ENCODE measurements at places on chromosomes 1 and 21.

- no peak for DNase-seq
These were observed 65.4 kb downstream of the JAK1 start for GRCh38 chr1:64900916-64901315.

DNA sequence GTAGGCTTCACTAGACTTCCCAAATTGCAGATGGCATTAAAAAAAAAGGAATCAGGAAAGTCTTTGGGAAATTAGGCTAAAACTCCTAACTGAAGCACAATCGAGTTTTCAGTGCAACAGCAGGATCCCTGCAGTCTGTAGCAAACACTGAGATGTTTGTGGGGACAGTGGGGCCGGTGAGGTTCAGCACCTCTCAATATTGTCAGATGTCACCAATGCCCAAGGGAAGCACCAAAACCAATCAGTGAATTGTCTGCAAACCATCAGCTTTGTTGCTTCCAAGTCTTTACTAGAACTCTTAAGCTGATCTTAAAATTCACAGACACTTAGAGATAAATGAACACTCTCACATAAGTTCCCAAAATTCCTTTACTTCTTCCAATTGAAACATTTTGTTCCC lies 2.6 kb downstream of the ERG start:
- no peak for DNase-seq

DNA sequence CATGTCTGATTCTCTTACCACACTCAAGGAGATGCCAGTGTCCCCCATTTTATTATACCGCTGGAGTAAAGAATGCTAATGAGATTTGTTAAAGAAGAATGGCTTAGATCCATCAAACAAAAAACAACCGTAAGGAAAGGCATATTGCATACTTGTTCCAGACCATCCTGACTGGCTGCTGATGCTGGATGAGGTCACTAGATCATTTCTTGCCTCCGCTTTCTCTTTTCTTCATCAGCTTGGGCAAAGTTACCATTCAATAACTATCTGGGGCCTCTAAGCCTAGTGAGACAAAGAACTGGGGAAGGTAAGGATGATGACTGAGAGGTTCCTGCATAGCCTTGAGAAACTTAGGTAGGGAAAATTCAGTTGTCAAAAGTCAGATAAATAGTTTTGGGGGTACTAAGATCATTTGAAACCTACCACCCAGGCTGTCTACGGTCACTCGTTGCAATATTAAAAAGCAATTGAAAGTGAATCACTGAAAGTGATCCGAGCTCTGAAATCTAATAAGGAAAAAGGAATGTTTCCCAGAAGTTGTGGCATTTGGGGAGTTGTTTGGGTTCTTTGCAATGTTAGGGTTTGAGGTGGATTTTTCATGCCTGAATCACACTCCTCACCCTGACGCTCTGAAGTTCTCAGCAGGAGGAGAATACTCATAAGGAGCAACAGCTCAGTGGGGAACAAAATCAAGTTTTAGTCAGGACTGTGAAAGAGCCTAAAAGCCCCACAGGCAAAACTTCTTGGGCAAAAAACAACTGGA lies 176.8 kb downstream of the HHIPL2 start:
- DNase-seq, result no peak

- DNase-seq, result no peak
These were observed 489.2 kb upstream of the C1orf87 start for GRCh38 chr1:60562740-60563139.

- DNase-seq, result no peak
These were observed 52.5 kb downstream of the SELENOF start for GRCh38 chr1:86861424-86861823.

DNA sequence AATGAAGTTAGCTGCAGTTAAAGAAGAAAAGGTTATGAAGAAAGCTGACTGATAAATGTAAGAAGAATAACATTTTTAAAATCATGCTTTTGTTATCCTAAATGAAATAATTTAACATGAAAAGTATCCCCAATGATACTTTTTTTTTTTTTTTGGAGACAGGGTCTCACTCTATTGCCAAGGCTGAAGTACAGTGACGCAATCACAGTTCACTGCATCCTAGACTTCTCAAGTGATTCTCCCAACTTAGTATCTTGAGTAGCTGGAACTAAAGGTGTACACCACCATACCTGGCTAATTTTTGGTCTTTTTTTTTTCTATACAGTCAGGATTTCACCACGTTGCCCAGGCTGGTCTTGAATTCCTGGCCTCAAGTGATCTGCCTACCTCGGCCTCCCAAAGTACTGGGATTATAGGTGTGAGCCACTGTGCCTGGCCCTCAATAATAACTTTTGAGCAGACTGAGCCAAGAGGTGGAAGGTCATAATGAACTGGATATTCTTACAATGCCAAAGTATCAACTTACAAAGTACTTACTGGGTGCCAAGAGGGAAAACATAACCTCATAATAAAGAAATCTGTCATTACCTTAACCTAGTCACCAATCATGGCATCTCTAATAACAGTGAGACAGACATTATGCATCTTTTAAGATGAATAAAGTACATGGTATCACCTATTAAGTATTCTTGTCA lies 94.5 kb downstream of the EVI5 start:
- DNase-seq, result no peak

DNA sequence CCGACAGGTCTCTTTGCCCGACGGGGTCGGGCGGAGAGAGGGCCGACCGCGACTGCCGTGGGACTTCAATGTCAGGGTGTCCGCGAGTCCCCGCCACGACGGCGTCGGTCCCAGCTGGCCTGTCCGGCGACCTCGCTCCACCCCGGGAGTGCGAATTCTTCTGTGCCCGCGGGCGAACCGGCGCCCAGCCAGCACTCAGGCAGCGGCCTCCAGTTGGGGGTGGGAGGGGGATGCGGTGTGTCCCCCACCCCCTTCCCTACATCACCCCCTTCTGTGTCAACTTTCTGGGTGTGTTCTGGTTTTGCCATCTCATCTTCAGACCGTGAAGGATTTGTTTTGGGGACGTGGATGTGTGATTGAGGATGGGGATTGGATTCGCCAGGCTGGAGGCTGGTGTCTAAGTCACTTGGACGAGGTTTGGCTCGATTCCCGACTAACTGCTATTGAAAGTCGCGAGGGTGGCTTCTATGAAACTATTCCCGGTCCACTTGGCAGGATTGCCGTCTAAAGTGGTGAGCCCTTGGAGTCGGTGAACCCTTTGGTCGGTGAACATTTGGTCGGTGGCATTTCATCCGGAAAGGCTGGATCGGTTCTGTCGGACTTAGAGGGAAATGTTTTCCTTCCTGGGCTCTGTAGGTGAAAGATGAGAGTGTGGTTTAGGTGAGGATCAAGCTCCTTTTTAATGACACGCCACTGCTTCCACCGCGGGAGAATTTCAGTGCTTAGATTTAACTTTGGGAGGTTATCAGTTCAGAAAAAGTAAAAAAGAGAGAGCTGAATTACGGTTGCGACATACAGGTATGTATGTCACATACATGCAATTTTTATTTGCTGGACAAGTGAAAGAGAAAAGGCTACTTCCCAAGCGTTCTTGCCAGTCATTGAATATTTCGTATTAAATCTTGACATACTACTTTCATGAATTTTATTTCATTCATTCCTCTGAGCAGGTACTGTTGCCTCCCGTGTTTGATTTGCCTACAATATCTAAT lies 771 bp downstream of the ABCD3 start:
- no peak for DNase-seq

DNA sequence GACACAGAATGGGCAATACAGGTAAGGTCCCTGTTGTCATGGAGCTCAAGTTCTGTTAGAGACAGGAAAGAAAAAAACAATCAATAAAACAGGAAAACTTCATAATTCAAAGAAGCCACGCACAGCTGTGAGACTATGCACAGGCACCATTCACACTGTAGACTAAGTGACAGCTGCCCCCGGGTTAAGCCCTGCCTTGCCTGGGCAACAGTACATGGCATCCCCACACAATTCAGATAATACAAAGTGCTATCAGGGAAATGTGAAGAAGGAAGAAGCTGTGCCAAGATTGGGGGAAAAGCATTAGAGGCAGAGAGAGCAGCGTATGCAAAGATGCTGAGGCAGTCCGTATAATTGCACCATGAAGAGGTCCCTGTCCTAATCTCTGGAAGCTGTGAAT lies 9.0 kb upstream of the KCNE2 start:
- no peak for DNase-seq

GRCh38 chr1:24711329-24711728 lies 33.9 kb upstream of the CLIC4 start:
- no peak for DNase-seq

DNA sequence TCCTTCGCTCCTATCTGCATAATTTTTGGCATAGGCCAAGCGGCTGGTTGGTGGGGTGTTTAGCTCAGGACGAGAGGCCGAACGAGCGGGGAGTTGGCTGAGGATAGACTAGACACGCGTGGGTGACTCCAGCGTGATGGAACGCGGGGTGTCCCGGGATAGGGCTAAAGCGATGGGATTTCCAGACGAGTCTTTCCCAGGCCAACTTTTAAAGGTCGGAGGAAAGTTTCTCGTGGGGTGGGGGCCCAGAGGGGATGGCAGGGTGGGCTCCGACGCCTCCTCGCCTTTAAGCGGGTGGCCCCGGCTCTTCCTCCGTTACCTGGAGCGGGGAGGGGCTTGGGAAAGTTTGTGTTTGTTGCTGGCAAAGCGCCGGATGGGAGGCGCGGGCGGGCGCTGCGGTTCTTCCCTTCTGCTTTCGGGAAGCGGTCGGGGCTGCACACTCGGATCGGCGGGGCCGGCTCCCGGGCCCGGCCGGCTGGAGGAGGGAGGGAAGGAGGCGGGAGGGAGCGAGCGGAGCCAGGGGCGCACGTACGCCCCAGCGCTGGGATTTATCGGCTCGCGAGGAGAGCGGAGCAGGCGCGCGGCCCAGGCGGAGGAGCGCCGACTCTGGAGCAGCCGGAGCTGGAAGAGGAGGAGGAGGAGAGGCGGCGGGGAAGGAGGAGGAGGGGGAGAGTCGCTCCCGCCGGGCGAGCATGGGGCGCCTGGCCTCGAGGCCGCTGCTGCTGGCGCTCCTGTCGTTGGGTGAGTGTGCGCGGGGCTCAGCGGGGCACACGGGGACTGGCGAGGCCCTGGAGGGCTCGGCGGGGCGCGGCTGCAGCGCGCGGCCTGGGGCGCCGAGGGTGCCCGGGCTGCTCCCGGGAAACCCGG lies at the start of gene PTGFRN:
Gene PTGFRN, plus strand, starts transcription at position 405 of the 867 bp plus-strand sequence. Its CDS starts 288 bp downstream, at position 693.
- DNase-seq, result no peak

GRCh38 chr1:228823200-228823599 lies 87.9 kb downstream of the RHOU start:
- no peak for DNase-seq

- no peak for DNase-seq
These were observed 6.8 kb downstream of the TMEM69 start for GRCh38 chr1:45694823-45695222.

DNA sequence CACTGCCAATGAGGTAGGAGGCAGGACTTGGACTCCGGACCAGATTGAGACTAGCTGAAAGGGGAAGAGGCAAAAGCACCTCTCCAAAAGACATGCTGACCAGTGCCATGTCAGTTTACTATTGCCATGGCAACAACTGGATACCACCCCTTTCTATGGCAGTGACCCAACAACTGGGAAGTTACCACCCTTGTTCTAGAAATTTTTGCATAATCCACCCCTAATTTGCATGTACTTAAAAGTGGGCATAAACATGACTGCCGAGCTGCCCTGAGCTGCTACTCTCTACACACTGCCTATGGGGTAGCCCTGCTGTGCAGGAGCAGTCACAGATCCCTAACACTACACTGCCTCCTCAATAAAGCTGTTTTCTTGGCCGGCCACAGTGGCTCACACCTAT lies 19.0 kb upstream of the SLC6A9 start:
- DNase-seq, result no peak

GRCh38 chr1:64265141-64265540 lies 61.7 kb downstream of the UBE2U start:
- DNase-seq, result no peak

- DNase-seq, result no peak
These were observed 55.2 kb downstream of the MAP3K7CL start for GRCh38 chr21:29185633-29186032.

GRCh38 chr1:32992489-32993323 lies 28.1 kb upstream of the RNF19B start:
- no peak for DNase-seq

- DNase-seq, result no peak
These were observed 18.8 kb upstream of the MAP1LC3C start for GRCh38 chr1:242017580-242018233.

DNA sequence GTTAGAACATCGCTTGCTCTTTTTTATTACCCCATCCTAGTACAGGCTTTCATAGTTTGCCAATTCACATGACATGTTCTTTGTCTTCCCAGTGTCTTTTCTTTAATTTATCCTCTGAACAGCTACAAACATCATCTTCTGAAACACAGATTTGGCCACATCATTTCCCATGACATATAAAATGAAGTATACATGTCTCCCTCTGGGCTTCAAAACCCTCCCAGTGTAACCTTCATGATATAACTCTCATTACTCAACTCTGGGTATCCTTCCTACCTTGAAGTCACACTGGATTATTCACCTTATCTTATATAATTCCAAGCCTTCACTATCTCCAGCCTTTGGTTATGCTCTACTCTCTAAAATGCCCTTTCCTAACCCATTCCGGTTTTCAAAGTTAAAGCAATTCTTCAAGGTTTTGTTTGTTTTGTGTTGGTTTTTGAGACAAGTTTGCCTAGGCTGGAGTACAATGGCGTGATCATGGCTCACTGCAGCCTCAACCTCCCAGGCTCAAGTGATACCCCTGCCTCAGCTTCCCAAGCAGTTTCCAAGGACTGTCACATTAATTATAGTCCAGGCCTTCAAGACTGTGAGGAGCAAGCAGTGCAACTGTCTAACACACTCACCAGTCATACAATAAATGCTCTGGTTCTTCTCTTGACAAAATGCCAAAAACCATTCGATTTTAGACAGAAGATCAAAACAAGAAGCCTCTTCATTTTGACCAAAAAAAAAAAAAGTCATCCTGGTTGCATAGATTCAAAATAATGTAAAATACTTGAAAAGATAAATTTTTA lies 5.8 kb downstream of the RGS1 start:
- DNase-seq, result no peak

GRCh38 chr1:12480748-12481362 lies 137.2 kb downstream of the DHRS3 start:
- no peak for DNase-seq

GRCh38 chr1:6025269-6026094 lies 20.2 kb upstream of the KCNAB2 start:
- DNase-seq, result no peak

Data from NCI-H1436 treated with DMSO at 0.1 percent for 48 hours (cell line).